ENCODE measurements at places on chromosomes 4 and X. TPM values are rescaled to one million over a fixed set of nuclear protein-coding genes. Genes with fewer than 3 reads are reported as not detected.

Gene PAGE2B
- not detected for total RNA-seq

Gene RIPPLY1
- total RNA-seq, result not detected

Gene REPS2
- total RNA-seq, result 53.8 TPM

Gene HEPH
- total RNA-seq, result 111 TPM

Gene PITX2
- not detected for total RNA-seq

Gene LONRF3
- 1.3 TPM for total RNA-seq

Gene SRP72
- 39.1 TPM for total RNA-seq

DNA sequence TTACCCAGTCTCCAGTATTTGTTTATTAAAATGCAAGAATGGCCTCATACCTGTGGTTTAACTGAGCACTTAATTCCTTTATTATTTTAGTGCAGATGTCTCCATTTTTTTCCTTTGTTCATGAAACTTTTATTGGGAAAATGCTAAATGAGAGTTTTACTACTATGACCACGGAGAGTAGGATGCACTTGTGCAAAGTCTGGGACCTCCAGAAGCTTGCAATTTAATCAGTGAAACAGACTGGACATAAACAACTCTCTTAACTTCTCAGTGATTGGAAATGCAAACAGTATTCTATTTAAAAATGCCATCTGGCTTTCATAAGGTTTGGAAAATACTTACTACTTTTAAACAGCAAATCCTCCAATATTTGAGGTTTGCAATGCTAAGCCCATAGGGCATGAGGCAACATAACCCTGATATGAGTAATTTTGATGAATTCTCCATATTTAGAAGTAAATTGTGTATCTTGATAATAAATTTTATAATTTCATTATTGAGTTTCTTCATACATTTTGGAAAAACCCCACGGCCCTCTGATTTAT, 718.7 kb upstream of the MAGEB2 start:
- no peak overlapping the region for H3K4me3 ChIP-seq
- H3K36me3 ChIP-seq, result no peaks in the 10 kb centered on the region
- no peaks in the 10 kb centered on the region for H3K4me1 ChIP-seq
- DNase-seq, result no peak

DNA sequence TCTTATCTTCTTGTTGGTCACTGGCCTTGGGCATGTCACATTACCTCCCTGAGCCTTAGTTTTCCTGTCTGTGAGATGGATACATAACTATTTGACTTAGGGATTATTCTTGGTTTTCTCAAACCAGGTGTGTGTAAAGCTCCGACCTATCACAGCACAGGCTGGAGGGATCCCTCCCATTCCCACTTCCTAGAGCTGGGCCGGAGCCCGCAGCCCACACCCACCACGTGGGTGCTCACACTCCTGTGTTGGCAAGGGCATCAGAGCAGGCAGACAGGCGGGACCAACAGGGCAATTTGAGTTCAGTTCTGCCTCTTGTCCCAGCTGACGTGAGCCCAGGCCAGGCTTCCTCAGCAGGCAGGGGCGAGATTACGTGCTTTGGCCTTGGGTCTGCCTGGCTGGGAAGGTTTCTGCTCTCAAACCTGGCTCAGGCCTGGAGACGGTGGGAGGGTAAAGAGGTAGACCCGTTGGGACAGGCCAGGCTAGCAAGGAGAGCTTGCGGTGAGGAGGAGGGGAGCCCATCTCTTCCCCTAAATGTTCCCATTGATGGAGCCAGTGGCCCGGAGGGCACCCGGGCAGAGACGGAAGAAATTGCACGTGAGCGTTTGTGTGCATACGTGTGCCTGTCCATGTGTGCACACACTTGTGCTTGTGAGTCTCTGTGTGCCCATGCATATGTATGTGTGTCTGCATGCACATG, 734 bp upstream of the SH3TC1 start:
- no peaks in the 10 kb centered on the region for H3K27me3 ChIP-seq
- H3K4me3 ChIP-seq, result no peak overlapping the region
- peaks cover 33% of the 10 kb centered on the region for H3K4me1 ChIP-seq
- H3K36me3 ChIP-seq, result no peaks in the 10 kb centered on the region
- peak overlapping the region; percentile 87 for H3K27ac ChIP-seq

- no peak overlapping the region for H3K4me3 ChIP-seq
- H3K27me3 ChIP-seq, result no peaks in the 10 kb centered on the region
- no peak for DNase-seq
- H3K27ac ChIP-seq, result peak overlapping the region; percentile 14
Measured at GRCh38 chr4:112140536-112140935, 4.7 kb upstream of the FAM241A start.

DNA sequence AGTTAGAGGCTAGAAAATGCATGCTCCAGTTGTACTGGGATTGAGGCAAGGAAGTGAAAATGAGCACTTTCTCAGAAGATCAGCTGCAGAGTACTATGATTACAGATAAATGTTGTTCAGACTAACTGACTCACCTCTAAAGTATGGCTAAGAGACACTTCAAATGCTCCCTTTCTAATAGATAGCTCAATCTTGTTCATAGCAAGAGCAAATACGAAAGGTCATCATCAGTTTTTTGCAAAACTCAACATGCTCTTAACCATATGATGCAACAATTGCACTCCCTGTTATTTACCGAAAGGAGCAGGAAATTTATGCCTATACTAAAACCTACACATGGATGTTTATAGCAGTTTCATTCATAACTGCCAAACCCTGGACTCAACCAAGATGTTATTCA, 838.4 kb upstream of the INTU start:
- H3K27me3 ChIP-seq, result no peaks in the 10 kb centered on the region
- no peaks in the 10 kb centered on the region for H3K4me1 ChIP-seq
- DNase-seq, result no peak
- H3K4me3 ChIP-seq, result no peak overlapping the region

DNA sequence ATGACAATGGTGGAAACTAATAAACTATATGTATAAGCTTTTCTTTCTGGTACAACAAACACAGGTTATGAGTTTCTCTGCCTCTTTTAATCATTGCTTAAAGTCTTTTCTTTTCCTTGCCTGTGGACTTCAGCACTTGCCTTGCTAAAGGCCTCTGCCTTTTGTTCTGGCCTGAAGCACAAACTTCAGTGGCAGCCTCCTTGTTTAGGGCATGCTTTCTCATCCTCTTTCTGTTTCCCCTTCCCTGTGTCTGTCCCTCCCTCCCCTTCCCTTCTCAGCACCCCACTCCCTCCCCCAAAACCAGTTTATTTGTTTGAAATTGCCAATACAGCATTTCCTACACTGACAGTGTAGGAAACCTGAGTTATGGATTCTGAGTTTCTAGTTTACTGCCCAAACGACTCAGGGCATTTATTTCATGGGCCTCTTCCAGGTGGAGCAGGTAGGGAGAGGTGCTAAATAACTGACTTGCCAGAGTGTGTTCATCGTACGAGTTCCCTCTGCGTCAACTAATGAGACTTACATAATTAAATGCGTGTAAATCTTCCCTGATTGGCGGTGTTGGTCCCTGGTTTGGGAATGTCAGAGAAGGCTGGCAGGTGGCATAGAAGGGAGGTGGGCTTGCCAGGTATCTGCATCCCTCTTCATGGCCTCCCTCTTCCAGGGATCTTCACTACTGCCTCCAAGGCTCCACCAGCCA, 311.0 kb downstream of the FBXW7 start:
- no peaks in the 10 kb centered on the region for H3K27me3 ChIP-seq
- no peak overlapping the region for H3K27ac ChIP-seq
- no peaks in the 10 kb centered on the region for H3K4me1 ChIP-seq
- no peak for DNase-seq
- H3K36me3 ChIP-seq, result no peaks in the 10 kb centered on the region

DNA sequence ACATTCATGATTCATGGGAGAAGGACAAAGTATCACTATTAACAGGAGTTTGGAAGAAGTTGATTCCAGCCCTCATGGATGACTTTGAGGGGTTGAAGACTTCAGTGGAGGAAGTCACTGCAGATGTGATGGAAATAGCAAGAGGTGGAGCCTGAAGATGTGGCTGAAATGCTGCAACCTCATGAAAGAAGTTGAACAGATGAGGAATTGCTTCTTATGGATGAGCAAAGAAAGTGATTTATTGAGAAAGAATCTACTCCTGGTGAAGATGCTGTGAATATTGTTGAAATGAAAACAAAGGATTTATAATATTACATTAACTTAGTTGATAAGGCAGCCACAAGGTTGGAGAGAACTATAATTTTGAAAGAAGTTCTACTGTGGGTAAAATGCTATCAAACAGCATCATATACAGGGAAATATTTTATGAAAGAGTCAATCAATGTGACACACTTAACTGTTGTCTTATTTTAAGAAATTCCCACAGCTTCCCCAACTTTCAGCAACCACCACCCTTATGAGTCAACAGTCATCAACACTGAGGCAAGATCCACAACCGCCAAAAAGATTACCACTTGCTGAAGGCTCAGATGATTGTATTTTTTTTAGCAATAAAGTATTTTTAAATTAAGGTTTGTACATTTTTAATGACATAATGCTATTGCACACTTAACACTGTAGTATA, 302.6 kb downstream of the CBLL2 start:
- no peak for DNase-seq
- H3K4me1 ChIP-seq, result no peaks in the 10 kb centered on the region
- no peaks in the 10 kb centered on the region for H3K27me3 ChIP-seq
- no peaks in the 10 kb centered on the region for H3K36me3 ChIP-seq

GRCh38 chr4:47733302-47734175, 104.3 kb downstream of the CORIN start:
- no peaks in the 10 kb centered on the region for H3K4me1 ChIP-seq
- no peak for DNase-seq
- no peaks in the 10 kb centered on the region for H3K27me3 ChIP-seq
- H3K27ac ChIP-seq, result no peak overlapping the region
- H3K4me3 ChIP-seq, result no peak overlapping the region
- H3K36me3 ChIP-seq, result no peaks in the 10 kb centered on the region

- no peaks in the 10 kb centered on the region for H3K36me3 ChIP-seq
- no peak overlapping the region for H3K4me3 ChIP-seq
- no peaks in the 10 kb centered on the region for H3K4me1 ChIP-seq
- no peak overlapping the region for H3K27ac ChIP-seq
- H3K27me3 ChIP-seq, result no peaks in the 10 kb centered on the region
Measured at GRCh38 chr4:99090481-99091215, 2.1 kb upstream of the ADH5 start.

DNA sequence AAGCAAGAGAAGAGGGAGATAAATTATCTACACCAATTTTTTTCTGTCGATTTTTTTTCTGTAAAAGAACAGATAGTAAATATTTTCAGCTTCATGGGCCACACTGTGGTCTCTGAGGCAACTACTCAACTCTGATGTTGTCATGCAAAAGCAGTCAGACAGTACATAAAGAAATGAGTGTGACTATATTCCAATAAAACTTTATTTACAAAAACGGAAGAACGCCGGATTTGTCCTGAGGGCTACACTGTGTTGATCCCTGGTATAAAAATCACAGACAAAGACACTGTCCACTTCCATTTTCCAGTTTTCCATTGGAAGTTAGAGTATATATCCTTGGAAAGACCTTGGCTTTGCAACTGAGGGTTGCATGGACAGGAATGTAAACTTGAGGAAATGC, 18.0 kb downstream of the GPR143 start:
- H3K27me3 ChIP-seq, result no peaks in the 10 kb centered on the region
- H3K36me3 ChIP-seq, result no peaks in the 10 kb centered on the region
- no peak for DNase-seq
- no peak overlapping the region for H3K4me3 ChIP-seq

DNA sequence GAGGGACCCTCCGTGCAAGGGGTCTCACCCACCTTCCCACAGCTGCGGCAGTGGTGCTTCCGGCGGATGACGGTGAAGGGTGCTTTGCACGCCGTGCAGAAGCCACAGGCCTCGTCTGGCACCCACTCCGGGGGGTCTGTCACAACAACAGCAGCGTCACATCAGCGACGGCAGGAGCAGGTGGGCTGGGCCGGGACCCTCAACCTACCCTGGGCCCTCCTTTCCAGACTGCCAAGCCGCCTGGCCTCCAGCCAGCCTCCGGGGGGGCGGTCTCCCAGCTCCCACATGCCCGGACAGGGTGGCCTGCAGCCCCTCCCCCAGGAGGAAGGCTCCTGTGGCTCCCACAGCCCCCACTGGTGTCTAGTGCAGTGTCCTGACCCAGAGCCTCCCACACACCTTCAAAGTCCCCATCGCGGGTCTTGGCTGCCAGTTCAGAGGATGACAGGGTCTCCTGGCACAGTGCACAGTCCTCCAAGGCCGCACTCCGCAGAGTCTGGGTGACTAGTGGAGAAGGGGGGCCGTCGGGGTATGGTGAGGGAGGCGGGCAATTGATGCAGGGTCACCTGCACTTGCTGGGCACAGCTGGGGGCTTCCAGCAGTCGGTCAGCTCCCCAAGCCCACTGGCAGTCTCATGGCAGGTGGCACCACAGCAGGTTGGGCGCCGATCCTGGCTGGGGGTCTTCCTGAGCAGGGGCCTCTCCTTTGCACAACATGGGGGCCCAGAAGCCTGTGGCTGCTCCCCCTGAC, 9.5 kb upstream of the MXD4 start:
- peaks cover 2% of the 10 kb centered on the region for H3K4me1 ChIP-seq
- no peaks in the 10 kb centered on the region for H3K27me3 ChIP-seq
- H3K27ac ChIP-seq, result no peak overlapping the region
- DNase-seq, result peak; percentile 71
- no peak overlapping the region for H3K4me3 ChIP-seq

DNA sequence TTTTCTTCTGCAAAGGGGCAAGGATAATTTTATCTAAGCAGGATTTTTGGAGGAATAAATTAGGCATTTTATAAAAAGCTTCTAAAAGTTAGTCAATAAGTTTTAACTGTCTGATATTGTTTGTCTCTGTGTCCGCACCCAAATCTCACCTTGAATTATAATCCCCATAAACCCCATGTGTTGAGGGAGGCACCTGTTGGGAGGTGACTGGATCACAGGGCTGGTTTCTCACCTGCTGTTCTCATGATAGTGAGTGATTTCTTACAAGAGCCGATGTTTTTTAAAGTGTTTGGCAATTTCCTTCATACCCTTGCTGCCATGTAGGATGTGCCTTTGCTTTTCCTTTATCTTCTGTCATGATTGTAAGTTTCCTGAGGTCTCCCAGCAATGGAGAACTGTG, 481.4 kb downstream of the GBA3 start:
- H3K27me3 ChIP-seq, result no peaks in the 10 kb centered on the region
- H3K4me3 ChIP-seq, result no peak overlapping the region
- H3K4me1 ChIP-seq, result no peaks in the 10 kb centered on the region
- DNase-seq, result no peak

GRCh38 chrX:52556741-52557140, 39.9 kb upstream of the XAGE1B start:
- peaks cover 29% of the 10 kb centered on the region for H3K27me3 ChIP-seq
- no peak overlapping the region for H3K27ac ChIP-seq
- no peak for DNase-seq
- no peaks in the 10 kb centered on the region for H3K36me3 ChIP-seq
- H3K4me1 ChIP-seq, result no peaks in the 10 kb centered on the region
- H3K4me3 ChIP-seq, result no peak overlapping the region

GRCh38 chr4:39166669-39167068, 15.7 kb upstream of the WDR19 start:
- H3K4me1 ChIP-seq, result no peaks in the 10 kb centered on the region
- no peak for DNase-seq
- H3K27me3 ChIP-seq, result no peaks in the 10 kb centered on the region
- H3K27ac ChIP-seq, result no peak overlapping the region

- no peak overlapping the region for H3K4me3 ChIP-seq
- no peak for DNase-seq
- no peak overlapping the region for H3K27ac ChIP-seq
Measured at GRCh38 chr4:76531597-76531996, 96.6 kb downstream of the SHROOM3 start.

- H3K4me3 ChIP-seq, result no peak overlapping the region
- no peaks in the 10 kb centered on the region for H3K4me1 ChIP-seq
- no peaks in the 10 kb centered on the region for H3K27me3 ChIP-seq
- no peak for DNase-seq
- no peaks in the 10 kb centered on the region for H3K36me3 ChIP-seq
- no peak overlapping the region for H3K27ac ChIP-seq
Measured at GRCh38 chr4:101973361-101973760, 182.8 kb downstream of the BANK1 start.

GRCh38 chr4:128823025-128823661, 13.6 kb downstream of the JADE1 start:
- no peaks in the 10 kb centered on the region for H3K27me3 ChIP-seq
- H3K4me3 ChIP-seq, result no peak overlapping the region
- no peak for DNase-seq
